ENCODE measurements at places on chromosomes 4 and X.

GRCh38 chrX:110966839-110967238, 129.2 kb upstream of the PAK3 start:
- no peak for DNase-seq

- DNase-seq = no peak
Observed at GRCh38 chr4:130820448-130820847, 1724.5 kb downstream of the C4orf33 start.

GRCh38 chr4:84958434-84958833, 8.1 kb downstream of the WDFY3 start:
- DNase-seq = no peak

- no peak for DNase-seq
Observed at GRCh38 chrX:39816871-39817731, 280.7 kb downstream of the BCOR start.

GRCh38 chrX:23292354-23292987, 42.2 kb upstream of the PTCHD1 start:
- DNase-seq = no peak

DNA sequence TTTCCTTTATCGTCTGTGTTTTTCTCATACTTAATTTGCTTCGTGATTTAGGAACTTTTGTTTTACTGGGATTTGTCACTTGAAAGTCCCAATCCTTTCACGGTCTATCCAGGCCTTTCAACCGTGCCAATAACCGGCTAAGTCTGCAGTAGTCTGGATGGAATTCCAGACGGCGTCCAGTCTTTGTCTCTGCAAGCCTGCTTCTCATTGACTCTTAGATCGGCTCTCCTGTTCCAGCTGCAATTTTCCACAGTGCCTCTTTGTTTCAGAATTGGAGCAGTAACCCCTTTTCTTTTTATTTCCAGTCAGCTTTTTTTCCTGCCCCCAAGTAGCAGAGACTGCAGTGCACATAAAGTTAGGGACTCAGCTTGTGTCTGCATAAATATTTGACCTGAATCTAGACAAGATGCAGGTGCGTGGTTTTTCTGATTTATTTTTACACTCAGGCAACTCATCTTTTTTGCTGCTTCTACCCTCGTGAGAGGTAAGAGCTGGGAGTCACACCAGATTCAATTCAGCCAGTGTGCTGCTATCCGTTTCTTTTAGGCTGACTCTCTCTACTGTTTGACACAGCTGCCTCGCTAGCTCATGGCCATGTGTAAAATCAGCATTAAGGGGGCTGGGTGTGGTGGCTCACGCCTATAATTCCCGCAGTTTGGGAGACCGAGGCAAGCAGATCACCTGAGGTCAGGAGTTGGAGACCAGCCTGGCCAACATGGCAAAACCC, 37.4 kb upstream of the DHRSX start:
- DNase-seq = no peak

DNA sequence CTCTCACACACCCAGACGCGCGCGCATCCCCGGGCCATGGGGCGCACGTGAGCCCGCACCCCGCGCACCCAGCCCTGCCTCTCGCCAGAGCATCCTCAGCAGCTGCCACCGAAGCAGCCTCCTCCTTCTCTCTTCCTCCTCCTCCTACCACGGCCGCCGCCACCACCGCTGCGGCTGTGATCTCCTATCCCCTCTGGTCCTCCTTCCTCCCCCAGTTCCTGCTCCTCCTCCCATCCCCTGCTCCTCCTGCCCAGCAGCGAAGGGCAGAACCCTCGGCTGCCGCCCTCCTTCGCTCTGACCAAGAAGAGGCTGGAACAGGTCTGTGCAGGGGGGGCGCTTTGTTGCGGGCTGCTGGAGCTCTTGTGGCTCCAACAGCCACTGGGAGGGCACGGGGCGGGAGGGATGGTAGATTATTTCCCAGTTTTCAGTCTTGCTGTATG, 148.7 kb upstream of the CHRDL1 start:
- no peak for DNase-seq

GRCh38 chr4:97720869-97721432, 422.3 kb downstream of the STPG2 start:
- peak; percentile 13 for DNase-seq

DNA sequence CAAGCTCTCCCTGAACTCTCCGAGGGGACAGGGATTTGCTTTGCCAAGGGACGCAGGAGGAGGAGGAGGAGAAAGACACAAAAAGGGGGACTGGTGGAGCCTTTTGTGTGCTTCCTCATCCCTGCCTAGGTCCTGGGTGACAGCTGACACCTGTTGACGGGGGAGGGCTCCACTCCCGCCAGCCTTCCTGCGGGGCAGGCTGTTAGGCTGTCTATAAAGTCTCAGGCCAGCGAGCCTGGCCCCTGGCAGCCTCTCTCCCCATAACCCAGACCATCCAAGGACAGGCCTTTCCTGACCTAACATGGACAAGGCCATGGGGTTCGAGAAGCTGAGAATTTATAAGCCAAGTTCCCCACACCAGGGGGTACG, 832 bp upstream of the EVC2 start:
- no peak for DNase-seq

GRCh38 chr4:6845027-6845426, 62.5 kb downstream of the KIAA0232 start:
- DNase-seq = no peak

DNA sequence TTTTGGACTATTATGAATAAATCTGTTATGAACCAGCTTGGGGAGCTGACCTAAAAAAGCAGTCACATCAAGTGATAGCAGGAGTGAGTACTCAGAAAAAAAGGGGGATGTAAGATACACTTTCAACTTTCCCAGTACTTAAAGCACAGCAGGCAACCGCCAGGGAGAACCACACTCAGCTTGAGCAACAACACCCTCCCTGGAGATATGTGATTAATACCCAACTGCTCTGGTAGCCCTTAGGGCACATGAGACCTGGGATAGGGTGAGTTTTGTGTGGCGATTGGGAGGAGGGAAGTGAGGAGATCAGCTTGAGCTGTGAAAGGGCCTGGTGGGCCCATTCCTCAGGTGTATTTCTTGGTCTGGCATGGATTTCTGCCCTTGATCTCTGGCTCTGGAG, 220.3 kb upstream of the SFRP2 start:
- no peak for DNase-seq
